ENCODE measurements at places on chromosomes 16 and 17. TPM values are rescaled to one million over a fixed set of nuclear protein-coding genes. Genes with fewer than 3 reads are reported as not detected.

GRCh38 chr16:67544329-67544841, 15.8 kb downstream of the RIPOR1 start:
- DNase-seq, result no peak

DNA sequence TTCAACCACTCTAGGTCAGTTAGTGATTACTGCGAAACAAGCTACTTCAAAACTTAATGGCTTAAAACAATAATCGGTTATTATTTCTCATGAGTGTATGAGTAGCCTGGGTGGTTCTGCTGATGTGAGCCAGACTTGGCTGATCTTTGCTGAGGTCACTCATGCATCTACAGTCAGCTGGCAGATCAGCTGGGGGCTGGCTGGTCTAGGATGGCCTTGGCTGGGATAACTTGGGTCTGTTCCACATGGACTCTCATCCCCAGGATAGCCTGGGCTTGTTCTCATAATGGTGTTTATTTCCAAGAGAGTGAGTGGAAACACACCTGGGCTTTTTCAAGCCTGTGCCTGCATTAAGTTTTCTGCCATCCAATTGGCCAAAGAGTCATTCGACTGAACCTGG, 13.0 kb downstream of the CCDC182 start:
- peak; percentile 67 for DNase-seq

The MRPS34 gene
- 68.0 TPM for total RNA-seq

DNA sequence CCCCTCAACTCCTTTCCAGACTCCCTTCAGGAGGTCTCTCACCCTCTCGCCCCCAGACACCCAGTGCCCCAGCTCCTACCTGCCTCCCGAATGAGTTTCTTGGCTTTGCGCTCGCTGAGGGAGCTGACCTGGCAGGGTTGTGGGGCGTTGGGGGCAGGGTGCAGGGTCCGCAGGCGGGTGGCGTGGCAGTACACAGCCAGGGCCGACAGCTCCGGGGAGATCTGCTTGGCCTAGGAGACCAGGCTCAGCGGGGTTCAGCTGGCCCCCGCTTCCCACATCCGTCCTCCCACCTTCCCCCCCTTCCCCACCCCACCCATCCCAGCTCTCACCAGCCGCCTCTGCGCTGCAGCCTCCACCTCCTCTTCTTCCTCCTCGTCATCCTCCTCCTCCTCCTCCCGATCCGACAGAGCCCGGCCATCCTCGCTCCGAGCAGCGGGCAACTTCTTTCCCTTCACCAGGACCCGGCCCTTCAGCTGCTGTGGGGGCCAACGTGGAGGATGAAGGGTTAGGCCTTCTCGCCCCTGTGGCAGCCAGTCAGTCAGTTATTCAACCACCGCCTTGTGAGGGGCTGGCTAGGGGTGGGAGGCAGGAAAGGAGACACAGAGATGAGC, 17.2 kb downstream of the PLCD3 start:
- no peak for DNase-seq

GRCh38 chr17:20982589-20983358, 60.0 kb downstream of the USP22 start:
- no peak for DNase-seq

DNA sequence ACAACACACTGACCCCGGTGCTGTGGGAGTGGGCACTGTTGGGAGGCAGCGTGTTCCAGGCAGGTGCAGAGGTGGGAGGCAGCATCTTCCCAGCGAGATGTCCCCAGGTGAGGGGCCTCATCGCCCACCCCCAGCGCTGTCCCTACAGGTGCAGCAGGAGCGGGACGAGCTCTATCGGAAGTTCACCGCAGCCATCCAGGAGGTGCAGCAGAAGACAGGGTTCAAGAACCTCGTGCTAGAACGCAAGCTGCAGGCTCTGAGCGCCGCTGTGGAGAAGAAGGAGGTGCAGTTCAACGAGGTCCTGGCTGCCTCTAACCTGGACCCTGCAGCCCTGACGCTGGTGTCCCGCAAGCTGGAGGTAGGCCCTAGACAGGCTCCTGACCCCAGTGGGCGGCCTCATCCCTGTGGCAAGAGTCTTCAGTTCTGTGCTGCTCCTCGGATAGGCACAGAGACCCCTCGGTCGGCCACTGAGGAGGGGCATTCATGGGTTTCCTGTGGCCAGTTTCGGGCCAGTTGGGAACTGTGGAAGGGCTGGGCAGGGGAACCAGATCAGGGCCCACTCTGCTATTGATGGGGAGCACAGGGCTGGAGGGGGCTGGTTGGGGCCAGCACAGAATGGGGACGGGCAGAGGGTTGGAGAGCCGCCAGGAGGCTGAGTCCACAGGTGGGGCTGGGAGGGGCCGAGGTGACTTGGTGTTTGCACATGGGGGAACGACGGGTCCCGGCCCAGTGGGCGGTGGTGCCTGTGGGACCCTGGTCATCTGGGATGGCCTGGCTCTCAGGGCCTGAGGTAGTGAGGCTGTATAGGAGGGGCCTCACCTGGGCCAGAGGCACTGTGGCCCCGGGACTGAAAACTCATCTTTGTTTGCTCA, 21.1 kb upstream of the DBNDD1 start:
- DNase-seq, result no peak

GRCh38 chr17:71188811-71189492, 931.9 kb upstream of the SOX9 start:
- DNase-seq, result no peak

The PRKCB gene
- 289 TPM for total RNA-seq
